ENCODE measurements at places on chromosomes 16 and 17.

DNA sequence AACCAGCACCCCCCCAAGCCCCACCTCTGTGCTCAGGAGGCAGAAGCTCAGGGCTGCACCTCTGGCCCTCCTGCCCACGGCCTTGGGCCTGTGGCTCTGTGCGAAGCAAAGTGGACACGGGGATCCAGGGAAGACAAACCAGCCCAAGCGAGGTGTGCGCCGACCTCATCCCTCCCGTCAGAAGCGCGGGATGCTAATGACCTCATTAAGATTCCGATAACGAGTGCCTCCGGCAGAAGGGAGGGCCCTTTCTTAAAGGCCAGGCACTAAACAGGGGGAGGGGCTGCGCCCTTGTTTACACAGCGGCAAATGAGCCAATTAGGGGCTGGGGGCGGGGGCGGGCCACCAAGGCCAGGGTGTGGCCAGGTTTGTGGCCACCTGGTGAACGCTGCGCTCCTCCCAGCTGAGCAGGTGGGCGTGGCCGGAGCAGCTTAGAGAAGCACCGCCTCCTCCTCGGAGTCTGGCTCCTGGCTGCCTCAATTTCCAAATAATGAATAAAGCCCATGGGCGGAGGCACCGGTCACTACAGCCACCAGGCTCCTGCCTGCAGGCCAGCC, 3.2 kb downstream of the CBX4 start:
- no peak for DNase-seq

- DNase-seq: no peak
These were observed 269.5 kb downstream of the STX8 start for GRCh38 chr17:9306086-9306485.

DNA sequence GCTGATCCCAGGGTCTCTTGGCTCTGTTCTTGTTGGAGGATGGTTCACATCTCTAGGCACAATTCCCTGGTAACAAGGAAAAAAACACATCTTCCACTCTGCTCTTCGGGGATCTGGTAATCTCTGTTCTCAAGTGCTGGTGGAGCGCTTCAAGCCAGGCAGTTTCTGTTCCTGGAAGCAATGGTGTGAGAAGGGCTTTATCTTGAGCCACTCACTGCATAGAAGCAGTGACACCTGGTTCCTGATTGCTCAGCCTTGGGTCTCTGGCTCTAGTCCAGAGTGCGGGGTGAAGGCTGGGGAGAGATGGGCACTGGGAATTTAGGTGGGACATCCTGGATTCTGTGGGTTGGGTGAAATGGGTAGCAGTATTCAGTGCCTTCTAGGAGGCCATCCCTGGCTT, 14.1 kb downstream of the AKAP1 start:
- DNase-seq: no peak

- no peak for DNase-seq
These were observed 34.2 kb downstream of the RMI2 start for GRCh38 chr16:11379420-11379819.

DNA sequence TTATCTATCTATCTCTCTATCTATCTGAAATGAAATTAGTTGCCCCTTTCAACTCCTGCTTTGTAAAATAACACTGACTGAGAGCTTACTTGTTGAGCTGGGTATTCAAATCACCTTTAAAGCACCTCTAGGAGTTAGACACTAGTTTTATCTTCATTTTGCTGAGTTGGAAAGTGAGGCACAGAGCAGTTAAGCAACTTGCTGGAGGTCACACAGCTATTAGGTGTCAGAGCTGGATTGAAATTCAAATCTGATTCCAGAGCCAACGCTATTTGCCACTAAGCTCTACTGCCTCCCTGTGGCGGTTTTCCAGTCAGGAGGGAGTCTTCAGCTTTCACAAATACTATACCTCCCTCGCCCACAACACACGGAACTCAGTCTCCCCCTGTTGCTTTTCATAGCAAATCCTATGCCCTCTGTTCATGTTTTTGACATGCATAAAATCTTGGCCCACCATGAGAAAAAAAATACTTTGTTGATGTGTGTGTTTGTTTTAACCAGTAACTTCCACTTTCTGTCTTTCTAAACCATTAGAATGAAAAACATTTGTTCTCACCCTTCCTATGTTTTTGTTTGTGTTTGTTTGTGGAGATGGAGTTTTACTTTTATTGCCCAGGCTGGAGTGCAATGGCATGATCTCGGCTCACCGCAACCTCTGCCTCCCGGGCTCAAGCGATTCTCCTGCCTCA, 74.8 kb upstream of the SMURF2 start:
- peak; percentile 13 for DNase-seq
